ENCODE measurements at places on chromosomes 1 and 21.

DNA sequence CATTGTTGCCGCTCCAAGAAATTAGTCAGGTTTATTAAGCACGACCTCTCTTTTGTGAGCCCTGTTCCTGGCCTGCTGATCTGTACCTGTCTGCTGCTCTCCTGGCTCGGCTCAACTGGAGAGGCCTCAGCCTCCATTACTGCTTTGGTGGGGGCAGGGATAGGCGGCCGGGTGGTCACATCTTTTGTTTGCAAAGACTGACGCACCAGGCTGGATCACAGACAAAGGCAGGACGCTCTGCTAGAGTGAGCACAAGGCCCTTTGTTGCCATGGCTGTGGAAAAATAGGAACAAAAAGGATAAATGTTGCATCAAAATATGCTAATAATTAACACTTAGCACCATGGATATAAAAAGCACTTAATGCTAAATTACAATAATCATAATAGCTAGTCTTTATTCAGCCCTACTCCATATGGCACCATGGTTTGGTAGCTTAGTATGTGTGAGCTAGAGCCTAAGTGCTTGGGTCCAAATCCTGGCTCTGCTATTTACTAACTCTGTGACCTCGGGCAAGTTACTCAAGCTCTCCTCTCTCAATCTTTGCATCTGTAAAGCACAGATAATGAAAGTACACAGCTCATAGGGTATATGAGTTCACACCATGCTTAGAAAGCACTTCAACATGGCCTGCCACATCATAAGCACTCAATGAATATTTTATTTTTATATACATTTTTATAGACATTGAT lies 28.9 kb upstream of the HPDL start:
- DNase-seq, result no peak

GRCh38 chr1:25675729-25676476 lies 59.3 kb downstream of the MAN1C1 start:
- DNase-seq, result no peak

- DNase-seq, result no peak
These were observed 7.2 kb downstream of the RPAP2 start for GRCh38 chr1:92306020-92306419.

DNA sequence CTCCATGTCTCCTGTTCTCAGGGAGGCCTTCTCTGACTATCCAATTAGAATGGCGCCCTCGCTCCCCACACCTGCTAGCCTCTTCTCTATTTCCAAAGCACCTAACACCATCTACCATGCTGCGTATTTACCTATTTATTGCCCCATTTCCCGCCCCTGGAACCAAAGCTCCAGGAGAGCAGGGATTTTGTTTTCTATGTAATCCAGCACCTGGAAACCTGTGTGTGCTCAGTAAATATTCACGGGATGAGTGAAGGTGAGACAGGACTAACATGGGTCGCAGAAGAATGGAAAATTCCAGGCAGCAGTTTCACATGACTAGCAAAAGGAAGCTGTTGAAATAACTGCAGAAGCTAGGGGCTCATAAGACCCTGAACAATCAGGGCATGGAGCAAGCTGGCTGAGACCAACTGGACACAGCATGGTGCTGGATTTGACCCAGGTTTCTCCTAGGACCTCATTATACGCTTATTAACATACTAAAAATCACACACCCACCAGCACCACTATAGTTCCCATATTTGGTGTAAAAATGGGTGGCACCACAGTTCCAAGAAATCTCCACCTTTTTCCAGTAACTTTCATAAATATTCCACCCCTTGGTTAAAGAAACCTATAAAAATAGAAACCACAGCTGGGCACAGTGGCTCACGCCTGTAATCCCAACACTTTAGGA lies 15.1 kb upstream of the TENT5B start:
- no peak for DNase-seq

- DNase-seq, result no peak
These were observed 8.0 kb upstream of the THEMIS2 start for GRCh38 chr1:27864264-27864895.

- no peak for DNase-seq
These were observed 212.0 kb upstream of the NFIA start for GRCh38 chr1:60870269-60870865.

GRCh38 chr1:61301824-61302657 lies 219.7 kb downstream of the NFIA start:
- no peak for DNase-seq
